ENCODE measurements at places on chromosomes 1 and 21.
A peak's percentile ranks its signal among the peaks of the same experiment; 100 is the strongest.

DNA sequence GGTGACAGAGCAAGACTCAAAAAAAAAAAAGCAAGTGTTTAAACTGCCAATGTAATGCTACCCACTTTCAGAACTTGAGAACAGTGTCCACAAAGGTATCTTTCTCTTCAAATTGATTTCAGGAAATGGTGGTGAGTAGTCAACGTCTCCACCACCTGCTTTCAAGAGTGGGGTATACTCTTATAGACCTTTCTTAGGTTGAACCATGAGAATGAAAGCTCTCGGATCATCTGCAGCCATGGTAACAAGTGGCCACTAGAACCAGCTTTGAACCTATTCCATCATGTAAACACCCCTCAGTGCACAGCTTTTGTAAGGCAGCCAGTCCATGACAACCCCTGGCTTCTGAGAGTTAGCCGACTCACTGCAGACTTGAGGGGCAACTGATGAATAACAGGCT lies 107.4 kb downstream of the NTPCR start:
- DNase-seq = no peak

- DNase-seq = no peak
These were observed 16.6 kb downstream of the NAV1 start for GRCh38 chr1:201555593-201555945.

DNA sequence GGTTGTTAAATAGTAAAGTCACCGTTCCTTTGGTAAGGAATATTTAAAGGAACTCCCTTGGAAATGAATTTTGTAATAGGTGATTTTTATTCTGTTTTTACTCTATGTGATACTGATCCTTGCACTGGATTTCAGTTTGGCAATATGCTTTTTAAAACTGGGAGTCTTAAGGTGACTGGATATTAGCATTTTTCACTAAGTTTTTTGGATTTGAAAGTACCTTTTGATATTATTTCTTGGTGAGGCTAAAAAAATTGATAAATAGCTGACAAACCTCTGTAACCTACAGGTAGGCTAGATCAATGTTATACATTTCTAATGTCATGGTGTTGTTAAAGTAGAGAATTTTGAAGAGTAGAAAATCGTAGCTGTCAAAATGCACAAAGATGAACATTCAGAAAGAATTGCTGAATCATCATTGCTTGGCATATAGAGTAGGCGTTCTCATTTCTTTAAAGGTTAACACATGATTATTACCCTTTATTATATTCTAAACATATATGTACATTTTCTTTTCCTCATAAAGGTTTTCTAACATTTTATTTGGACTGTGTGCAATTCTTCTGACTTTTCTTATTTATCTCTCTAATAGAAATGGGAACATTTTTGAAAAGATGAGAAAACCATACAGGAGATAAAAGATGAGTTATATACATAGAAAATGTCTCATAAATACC lies 1.5 kb upstream of the DNAJB4 start:
- DNase-seq = peak; percentile 26

DNA sequence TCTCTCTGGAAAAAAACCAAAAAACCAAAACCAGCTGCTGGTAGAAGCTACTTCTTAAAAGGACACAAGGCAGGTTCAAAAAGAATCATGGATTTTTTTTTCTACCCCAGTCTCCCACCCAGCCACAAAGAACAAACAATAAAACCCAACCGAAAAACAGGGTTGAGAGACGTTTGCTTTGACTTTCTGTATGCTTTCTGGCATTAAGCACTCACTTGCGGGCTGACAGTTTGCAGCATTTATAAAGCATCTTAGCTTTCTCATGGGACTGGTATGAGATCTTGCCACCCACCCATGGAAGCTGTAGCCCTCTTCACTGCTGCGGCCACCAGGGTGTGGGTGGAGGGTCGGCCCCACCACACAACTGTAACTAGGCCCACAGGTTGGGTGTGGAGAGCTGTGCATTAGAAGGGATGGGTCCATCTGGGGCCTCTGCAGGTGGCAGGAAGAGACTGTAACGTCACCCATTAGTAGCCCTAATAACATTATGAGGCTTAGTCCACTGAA lies 165.7 kb downstream of the RHOU start:
- no peak for DNase-seq

DNA sequence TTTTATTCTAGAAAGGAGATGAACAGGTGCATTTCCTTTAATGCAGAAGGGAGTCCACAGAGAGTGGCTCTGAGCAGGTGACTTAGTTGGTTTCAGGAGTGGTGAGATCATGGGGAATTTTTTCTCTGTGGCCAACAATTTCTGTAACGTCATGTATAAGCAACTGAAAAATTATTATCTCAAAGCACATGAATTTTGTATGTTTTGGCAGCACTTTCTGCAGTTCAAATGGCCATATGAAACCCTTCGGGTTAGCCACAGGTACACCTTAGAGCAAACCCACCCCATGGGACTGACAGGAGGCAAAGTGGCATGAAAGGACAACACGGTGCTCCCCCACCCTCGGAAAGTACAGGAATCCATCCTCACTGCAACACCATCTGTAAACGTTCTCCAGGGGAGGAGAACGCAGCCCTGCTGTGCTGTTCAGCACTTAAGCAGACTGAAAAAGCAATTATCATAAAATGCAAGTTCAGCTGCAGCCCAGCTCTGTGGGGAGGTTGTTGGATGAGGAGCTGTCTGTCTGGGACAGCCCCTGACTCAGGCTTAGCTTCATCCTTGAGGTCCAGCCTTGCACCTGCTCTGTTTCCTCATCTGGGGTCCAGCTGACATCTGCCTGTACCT lies 55.8 kb upstream of the CLDN14 start:
- no peak for DNase-seq

GRCh38 chr1:7068552-7068951 lies 283.3 kb downstream of the CAMTA1 start:
- DNase-seq = no peak

DNA sequence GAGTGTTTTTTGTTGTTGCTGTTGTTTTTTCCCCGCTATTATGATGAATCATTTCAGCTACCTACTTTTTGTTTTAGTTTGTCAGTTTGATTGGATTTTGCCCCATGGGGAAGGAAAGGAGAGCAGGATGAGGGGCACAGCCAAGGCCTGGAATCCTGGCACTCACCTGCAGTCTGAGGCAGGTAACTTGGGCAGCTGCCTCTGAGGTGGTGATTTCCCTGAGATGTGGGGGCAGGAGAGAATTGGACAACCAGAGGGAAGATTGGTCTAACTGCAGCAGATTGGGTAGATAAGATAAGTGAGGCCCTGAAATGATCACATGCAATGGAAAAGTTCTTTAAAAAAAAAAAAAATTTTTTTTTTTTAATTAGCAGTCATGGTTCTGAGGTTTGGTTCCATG lies 1.5 kb upstream of the LAX1 start:
- no peak for DNase-seq

- DNase-seq = no peak
These were observed 180.0 kb downstream of the PLPP3 start for GRCh38 chr1:56399326-56399725.

DNA sequence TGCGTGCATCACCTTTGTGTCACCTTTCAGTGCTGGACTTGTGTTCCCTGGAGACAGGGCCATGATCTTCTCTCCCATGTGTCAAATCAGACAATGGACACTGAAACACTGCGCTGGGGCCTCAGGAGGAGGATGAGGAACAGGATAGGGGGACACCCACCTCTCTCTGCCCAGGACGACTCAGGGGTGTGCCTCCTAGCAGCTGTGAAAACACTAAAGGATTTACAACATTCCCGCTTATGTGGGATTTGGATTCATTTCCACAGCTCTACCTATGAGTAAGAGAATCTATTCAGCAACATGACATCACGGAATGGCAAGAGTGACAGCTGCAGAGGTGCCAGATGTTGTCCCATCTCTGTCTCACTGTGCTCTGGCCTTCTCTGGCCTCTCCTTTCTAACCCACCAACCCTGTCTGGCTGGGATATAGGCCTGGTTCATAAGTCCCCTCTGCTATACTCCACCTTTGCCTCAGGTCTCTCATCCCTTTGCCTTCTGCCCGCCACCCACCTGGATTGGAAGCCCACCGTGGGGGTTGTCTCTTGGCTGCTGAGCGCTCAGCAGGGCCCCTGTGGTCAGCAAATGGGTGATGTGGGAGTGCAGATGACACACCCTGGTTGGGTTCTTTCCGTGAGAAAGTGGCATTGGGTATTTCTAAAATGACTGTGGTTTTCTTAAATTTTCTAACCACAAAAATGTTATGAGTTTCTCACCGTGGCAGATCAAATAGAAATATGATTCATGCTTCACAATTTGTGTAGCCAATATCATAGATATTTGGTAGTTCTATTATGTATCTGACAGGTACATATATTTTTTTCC lies 47.1 kb upstream of the TLR5 start:
- DNase-seq = no peak

- DNase-seq = no peak
These were observed 20.2 kb downstream of the ETS2 start for GRCh38 chr21:38825921-38826320.

GRCh38 chr1:116471241-116471640 lies 98.2 kb downstream of the ATP1A1 start:
- DNase-seq = no peak

DNA sequence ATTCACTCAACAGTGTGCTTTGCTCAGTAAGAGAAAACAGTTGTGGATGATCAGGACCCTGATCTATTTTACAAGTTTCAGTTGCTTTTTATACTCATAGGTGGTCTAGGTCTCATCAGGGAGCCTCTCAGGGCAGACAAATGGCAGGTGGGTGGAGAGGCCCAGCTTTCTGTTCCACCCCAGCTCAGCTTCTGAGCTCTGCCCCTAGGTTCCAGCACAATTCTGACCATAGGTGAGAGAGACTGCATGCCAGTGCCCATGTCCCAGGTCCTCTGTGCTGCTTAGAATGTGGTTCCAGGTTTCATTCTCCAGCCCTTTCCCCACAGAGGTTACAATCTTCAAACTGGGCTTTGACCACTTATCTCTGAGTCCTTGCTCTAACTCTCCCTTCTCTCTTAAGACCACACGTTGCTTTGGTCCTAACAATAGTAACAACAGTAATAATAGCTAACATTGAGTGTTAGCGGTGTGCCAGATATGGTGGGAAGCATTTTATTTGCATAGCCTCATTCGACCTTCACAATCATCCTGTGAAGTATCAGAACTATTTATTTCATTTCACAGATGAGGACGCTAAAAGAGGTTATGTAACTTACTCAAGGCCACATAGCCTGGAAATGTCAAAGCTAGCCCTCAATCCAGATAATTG lies 19.6 kb upstream of the DUSP10 start:
- no peak for DNase-seq

GRCh38 chr1:86500714-86501113 lies 32.0 kb downstream of the CLCA1 start:
- DNase-seq = no peak

GRCh38 chr1:82392513-82392912 lies 591.8 kb downstream of the ADGRL2 start:
- peak; percentile 16 for DNase-seq

- no peak for DNase-seq
These were observed 94.4 kb downstream of the SLC35F3 start for GRCh38 chr1:233998891-233999290.

- DNase-seq = no peak
These were observed 138.9 kb upstream of the SPATA6 start for GRCh38 chr1:48610628-48611542.
